ENCODE measurements at places on chromosomes 5 and 9. TPM values are rescaled to one million over a fixed set of nuclear protein-coding genes. Genes with fewer than 3 reads are reported as not detected.

The BTNL8 gene
- total RNA-seq = not detected

The NEURL1B gene
- total RNA-seq = 78.6 TPM

The SPDL1 gene
- total RNA-seq = 11.6 TPM

The LCN6 gene
- total RNA-seq = 0.65 TPM

The LHX3 gene
- total RNA-seq = not detected
